ENCODE measurements at places on chromosomes 11 and 22.

DNA sequence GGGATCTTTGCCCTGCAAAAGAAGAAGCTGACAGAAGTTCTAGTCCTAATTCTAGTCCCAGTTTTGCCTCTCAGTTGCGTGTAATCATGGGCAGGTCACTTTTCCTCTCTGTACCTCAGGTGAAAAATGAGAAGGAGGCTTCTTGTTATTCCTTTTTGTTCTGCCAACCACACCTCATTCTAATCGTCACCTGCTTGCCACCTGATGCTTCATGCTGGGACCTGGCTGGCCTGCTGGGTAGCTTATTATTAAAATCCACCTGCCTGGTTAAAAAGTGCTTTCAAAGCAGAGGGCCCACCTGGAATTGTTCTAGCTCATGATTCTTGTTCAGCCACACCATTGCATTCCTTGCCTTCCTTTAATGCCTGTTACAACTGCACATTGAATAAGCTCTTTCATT lies 8.4 kb upstream of the ALG8 start:
- no peak for DNase-seq

GRCh38 chr11:8760896-8761295 lies 78.3 kb downstream of the RPL27A start:
- no peak for DNase-seq

DNA sequence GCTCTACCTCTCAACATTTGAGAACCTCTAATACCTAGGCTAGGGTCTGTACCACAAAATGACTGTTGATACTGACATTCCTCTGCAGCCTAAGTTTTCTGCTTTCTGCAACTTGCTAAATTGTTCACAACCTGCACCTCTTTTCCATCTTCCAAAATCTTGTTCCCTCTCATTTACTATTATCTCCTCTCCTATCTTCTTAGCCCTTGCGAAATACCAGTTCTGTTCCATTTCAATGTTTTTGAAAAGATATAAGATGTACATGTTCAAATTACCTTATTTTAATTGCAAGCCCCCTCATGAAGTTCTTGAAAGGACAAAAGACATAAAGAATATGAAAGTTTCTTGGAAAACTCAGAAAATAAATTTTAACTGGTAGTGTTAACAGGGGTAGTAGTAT lies 72.3 kb downstream of the FAM168A start:
- no peak for DNase-seq

DNA sequence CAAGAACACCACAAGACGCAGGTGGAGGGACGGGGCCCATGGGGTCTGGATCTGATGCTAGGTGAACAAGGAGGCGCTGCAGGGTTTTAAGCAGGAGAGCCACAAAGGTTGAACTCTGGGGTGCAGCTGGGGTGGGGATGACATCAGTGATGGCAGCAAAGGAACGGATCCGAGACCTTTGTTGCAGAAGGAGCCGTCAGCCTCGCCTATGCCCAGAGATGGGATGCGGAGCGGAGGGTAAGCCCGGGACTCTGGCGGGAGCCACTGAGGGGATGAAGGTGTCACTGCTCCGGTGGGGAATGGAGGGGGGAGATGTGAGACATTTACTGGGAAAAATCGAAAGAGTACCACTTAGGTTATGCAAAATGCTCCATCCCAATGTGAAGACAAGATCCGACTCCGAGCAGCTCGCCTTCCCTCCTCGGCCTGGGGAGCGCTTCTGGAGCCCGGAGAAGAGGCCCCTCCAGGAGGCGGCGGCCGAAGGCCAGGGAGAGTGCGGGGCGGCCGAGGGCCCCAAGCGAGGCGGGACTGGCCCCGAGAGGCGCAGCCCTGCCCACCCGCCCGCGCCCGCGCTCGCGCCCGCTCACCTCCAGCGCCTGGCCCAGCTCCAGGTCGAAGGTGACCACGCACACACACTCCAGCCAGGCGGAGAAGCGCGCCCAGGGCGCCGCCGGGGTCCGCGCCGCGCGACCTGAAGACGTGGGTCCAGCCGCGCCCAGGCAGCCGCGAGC lies 422 bp downstream of the DENND6B start:
- no peak for DNase-seq

DNA sequence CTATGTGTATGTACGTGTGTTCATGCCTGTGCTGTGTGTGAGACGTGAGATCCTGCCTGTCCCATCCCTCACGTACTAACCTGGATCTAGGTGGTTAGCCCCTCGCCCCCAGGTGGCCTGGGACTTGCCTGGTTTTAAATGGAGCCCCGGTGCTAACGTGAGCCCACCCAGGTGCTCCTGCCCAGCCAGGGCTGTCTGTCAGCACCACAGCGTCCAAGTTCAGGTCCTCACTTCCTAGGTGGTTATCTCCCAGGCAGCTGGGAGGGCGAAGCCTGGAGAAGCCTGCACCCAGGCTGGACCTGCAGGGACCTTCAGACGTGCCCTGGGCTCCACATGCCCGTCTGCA lies 86.0 kb downstream of the KCNQ1 start:
- no peak for DNase-seq

GRCh38 chr11:78030429-78031325 lies 7.6 kb upstream of the KCTD14 start:
- DNase-seq = peak; percentile 96

GRCh38 chr11:7251487-7251835 lies 243 bp upstream of the SYT9 start:
- no peak for DNase-seq

GRCh38 chr11:12499071-12499470 lies 121.7 kb downstream of the PARVA start:
- no peak for DNase-seq

DNA sequence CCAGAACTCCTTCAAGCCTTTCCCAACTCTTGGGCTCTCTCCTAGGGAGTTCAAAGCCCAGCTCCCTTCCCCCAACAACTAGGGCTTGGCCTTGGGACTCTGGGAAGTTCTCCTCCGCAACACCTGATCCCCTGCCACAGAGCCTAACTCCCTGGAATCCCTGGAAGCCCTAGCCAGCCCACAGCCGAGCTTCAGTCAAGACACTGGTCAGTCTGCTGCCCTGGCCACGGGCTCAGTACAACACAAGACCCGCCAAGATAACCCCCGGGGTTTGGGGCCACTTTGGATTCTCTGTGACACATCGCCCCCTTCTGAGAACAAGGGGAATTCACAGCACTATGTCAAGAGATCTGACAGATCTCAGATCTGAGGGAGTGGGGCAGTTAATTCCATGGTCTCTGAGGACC lies 58.3 kb downstream of the SLC22A12 start:
- no peak for DNase-seq

DNA sequence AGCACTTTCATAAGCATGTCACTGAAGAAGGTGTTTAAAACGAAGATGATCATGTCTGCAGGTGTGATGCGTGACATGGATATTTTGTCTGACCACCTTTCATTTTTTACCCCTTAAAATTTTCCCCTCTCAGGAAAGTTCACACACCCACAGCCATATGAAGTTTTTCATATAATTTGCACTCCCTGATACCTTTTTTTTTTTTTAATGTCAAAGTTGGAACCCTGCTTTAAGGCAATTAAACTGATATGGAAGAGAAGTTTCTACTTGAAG lies 104.6 kb downstream of the ATXN10 start:
- DNase-seq = no peak

- DNase-seq = no peak
Observed at GRCh38 chr22:23562186-23562585, 17.9 kb downstream of the IGLL1 start.

- no peak for DNase-seq
Observed at GRCh38 chr11:112786886-112787530, 174.2 kb upstream of the NCAM1 start.

DNA sequence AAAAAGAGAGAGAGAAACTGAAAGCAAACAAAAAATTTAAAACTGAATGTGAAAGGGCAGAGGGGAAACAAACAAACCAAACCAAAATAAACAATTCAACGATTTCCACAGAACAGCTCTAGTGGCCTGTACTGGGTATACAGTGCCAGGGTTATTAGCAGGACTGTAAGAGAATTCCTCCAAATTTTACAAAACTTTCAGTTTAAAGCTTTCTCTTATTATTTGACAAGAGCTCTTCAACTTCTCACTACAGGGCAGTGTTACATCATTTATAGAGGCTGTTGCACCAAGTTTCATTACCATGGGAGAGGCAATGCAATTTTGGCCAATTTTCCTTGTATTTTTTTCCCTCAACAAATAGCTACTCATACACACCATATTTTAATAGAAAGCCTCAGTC lies 44.3 kb upstream of the CLPB start:
- DNase-seq = no peak
